ENCODE measurements at places on chromosomes 4 and X.

DNA sequence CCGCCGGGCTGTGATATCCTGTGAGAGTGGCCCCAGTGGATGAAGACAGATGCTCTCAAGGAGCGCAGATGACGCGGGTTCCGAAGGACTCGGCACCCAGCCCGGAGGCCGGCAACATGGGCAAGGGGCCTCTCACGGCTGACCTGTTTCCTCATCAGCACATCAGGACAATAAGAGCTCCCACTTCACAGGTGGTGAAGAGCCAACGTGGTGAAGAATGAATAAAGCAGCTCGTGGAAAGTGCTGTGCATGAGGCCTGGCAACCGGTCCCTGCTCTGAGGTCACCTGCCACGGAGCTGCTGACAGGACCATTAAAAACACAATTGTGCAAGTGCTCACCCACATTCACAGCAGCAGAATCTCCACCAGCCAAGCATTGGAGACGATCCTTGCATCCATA lies 22.9 kb downstream of the ABLIM2 start:
- DNase-seq: no peak

DNA sequence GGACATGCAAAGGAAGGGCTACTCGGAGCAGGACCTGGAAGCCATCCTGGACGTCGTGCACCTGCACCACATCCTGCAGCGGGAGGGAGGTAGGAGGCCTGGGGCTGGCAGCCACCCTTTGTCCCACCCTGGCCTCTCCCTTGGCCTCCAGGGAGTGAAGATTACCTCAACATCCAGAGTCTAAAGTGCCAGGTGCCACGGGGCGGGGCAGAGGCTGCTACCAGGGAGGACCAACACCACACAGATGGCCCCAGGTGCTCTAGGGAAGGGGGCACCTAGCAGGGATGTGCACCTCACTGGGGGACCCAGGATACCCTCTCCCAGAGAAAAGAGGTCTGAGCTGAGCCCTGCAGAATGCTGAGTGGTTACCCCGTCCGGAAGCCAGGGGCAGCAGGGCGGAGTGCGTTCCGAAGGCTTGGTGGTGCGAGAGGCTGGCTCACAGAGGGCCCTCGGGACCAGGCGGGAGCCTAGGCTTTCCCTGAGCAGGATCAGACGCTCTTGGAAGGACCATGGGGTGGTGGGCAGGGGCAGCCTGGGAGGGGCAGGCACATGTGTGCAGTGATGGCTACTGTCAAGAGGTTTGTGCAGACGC lies 16.1 kb downstream of the ABCD1 start:
- DNase-seq: no peak

- DNase-seq: no peak
Observed at GRCh38 chr4:2062808-2063524, 3.8 kb downstream of the NAT8L start.

GRCh38 chrX:23386726-23387125 lies 52.1 kb downstream of the PTCHD1 start:
- DNase-seq: no peak

DNA sequence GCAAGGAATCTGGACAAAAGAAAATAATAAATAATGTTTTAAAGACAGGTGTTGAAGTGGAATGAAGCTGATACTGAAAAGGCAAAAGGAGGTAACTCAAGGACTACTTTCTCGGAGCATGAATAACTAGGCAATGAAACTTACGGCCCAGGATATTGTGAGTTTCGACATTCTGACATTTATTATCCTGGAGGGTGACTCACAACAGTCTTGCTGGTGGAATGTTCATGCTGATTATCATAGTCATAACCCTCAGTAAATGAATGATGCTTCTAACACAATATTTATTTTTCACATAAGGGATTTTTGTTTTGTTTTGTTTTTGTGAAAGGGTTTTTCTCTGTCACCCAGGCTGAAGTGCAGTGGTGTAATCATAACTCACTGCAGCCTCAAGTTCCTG lies 147.0 kb upstream of the HPGD start:
- DNase-seq: peak; percentile 88

DNA sequence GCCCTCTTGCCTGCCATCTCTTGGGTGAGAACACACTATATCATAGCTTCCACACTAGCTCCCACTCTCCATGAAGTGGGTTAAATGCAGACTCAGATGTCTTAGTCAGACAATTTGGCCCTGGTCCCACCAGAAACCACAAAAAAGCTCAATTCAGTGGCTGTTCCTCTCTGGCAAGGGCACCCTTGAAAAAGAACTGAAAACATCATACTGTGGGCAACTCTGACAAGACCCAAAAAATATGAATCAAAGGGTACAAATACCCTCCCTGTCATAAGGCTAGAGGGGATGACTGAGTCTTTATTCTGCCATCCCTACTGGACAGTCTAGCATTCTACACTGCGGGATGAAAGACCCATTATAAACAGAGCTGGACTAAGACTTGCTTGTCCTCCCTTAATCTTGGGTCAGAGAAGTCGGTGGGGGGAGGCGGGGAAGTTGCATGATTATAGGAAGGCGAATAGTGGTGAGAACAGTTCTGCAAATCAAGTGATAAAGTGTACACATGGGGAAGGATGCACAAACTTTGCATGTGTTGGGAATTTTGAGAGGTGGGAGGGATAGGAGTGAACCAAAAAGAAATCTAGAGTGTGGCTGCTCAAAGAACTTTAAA lies 172.1 kb downstream of the OPHN1 start:
- no peak for DNase-seq

DNA sequence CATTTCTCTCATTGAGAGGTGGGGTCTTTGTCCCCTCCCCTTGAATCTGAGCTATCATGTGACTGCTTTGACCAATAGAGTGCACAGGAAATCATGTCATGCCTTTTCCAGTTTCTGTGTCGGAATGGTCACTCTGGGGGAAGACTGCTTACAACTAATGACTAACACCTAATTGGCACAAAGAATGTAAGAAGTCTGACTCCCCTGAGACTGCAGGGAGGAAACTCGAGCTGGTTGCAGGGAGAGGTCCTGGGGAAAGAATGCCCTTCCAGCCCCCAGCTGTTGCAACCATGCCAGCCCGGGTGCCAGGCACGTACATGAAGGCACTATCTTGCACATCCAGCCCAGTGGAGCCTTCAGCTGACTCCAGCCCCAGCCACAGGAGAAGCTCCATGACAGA lies 254.2 kb downstream of the DHX15 start:
- DNase-seq: no peak

DNA sequence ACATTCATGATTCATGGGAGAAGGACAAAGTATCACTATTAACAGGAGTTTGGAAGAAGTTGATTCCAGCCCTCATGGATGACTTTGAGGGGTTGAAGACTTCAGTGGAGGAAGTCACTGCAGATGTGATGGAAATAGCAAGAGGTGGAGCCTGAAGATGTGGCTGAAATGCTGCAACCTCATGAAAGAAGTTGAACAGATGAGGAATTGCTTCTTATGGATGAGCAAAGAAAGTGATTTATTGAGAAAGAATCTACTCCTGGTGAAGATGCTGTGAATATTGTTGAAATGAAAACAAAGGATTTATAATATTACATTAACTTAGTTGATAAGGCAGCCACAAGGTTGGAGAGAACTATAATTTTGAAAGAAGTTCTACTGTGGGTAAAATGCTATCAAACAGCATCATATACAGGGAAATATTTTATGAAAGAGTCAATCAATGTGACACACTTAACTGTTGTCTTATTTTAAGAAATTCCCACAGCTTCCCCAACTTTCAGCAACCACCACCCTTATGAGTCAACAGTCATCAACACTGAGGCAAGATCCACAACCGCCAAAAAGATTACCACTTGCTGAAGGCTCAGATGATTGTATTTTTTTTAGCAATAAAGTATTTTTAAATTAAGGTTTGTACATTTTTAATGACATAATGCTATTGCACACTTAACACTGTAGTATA lies 302.6 kb downstream of the CBLL2 start:
- DNase-seq: peak; percentile 39

DNA sequence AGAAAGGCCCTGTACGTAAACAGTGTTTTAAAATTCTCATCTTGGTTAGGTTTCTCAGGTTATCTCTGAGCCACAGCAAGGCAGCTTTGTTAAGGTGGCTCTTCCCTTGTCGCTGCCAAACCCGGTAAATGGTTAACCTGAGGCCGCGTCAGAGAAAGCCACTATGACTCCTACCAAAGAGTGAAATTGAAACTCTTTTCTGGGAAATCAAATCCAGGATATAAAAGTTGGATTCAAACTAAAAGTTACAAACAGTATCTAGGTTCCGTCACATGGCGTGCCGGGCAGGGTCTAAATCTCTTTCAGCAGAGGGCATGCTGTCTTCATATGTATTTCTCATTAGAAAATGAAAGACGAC lies 433 bp downstream of the MMAA start:
- DNase-seq: peak; percentile 32

- no peak for DNase-seq
Observed at GRCh38 chr4:152997771-152998487, 61.8 kb downstream of the FHDC1 start.

- DNase-seq: peak; percentile 32
Observed at GRCh38 chrX:135931644-135932487, 38.4 kb downstream of the SAGE1 start.

DNA sequence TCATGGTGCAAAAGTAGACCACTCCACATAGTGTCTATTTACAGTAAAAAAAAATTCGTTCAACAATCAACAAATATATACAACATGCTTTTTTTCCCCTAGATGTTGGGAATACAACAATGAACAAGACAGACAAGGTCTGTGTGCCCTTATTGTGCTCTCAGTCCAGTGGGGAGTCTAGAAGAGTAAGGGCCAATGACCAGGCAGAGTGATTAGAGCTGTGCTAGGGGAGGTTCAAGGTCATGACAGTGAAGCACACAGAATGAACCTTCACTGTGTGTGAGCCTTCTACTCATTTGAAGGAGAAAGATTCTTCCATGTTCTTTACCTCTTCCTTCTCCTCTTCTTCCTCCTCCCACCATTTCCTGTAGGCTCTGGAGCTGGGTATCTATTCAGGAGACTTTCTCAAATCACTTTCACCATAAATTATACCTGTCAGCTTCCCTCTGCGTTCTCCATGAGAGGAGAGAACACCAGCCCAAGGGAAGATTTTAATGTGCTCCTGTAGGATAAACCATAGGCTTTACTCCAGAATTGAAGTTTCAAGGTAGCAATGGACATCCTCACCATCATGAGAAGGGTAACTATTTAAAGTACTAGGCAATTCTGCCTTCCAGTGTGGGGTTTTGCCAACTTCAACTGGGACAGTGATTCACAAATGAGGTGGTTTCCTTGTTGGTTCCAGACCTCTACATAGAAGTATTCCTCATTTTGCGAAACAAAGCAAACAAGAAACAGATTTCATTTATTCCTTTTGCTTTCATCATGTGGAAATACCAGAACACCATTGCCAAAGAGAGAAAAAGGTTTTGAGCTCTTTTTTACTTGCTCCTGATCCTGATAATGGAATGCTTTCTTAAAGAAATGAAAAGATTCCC lies 246.9 kb upstream of the GPC4 start:
- DNase-seq: no peak

DNA sequence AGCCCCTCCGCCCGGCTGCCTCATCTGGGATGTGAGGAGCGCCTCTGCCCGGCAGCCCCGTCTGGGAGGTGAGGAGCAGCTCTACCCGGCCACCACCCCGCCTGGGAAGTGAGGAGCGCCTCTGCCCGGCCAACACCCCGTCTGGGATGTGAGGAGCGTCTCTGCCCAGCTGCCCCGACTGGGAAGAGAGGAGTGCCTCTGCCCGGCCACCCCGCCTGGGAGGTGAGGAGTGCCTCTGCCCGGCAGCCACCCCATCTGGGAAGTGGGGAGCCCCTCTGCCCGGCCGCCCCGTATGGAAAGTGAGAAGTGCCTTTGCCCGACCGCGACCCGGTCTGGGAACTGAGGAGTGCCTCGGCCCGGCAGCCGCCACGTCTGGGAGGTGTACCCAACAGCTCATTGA lies 74.3 kb upstream of the TNIP3 start:
- no peak for DNase-seq

- no peak for DNase-seq
Observed at GRCh38 chr4:39044956-39045826, 13.0 kb upstream of the TMEM156 start.

DNA sequence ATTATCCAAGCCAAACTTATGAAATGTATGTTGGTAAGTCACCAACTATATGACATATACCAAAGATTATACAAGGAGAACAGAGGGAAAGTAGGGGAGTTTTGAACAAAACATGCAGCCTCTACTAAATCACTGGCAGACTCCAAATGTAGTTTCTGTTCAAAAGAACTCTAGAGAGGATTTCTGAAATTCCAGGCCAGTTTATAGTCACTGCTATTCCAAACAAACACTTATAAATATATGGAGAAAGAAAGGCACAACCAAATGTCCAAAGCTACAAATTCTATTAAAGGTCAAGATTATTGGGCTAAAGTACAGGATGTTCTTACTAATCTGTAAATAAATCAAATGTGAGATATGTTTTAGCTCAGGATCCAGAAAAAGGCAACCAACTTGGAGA lies 2.7 kb upstream of the LRCH2 start:
- DNase-seq: no peak

DNA sequence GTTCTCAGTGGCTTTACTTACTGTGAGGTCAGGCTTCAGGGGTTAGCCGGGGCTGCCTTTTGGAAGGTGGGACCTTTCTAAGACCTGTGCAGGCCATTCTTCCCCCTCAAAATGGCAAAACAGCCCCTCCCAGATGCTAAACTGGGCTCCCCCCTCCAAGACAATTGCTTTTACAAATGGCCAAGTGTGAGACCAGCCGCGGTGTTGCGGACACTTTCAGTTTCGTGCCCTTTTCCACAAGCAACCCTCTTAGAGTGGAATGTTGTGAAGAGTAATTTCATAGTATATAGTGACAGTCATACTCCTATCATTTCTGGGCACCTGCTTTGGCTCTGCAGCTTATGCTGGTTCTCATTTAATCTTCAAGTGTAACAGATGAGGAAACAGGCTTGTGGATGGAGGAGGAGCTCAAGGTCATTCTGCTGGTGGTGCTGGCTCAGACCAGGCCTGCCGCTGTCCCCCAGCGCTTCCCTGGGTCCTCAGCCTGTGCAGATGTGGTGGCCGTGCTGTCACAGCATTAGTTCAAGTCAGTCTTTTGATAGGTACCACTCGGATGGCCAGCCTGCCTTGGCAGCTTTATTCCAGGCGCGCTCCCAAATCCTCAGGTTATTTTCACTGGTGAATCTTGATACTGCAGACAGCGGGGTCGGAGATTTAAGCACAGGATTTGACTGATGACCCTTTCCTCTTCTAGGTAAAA lies 55.0 kb upstream of the TADA2B start:
- no peak for DNase-seq

DNA sequence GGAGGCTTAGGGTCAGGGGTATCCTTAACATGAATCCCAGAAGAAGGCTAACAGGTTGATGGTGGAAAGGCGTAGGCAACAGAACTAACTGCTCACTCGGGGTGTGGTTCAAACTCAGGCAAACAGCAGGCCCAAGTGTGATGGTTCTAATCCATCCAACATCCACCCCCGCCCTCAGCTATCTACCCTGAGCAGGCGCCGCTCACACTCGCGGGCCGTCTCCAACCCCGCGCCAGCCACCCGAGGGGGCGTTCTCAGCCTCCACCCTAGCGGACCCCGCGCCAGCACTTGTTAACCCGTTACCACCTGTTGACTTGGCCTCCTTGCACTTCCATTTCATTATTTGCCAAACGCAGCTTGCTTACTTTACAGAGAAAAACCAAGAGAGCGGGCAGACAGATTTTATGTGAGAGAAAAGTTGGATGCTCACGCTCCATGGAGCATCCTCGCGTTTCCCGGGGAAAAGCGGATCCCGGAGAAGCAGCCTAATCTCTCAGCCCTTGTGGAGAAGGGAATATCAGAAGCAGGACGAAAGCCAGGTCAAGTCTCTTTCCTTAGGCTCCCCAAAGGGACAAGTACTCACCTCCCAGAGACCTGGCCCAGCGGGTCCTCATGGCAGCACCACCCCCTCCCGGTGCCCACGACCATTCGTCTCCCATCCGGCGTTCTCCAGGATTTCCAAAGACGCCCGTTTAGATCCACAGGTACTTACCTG lies 773 bp downstream of the SNCA start:
- DNase-seq: no peak

GRCh38 chr4:136841526-136841925 lies 690.8 kb downstream of the PCDH18 start:
- DNase-seq: no peak
